ENCODE measurements at places on chromosomes 7 and 10.
A peak's percentile ranks its signal among the peaks of the same experiment; 100 is the strongest.

DNA sequence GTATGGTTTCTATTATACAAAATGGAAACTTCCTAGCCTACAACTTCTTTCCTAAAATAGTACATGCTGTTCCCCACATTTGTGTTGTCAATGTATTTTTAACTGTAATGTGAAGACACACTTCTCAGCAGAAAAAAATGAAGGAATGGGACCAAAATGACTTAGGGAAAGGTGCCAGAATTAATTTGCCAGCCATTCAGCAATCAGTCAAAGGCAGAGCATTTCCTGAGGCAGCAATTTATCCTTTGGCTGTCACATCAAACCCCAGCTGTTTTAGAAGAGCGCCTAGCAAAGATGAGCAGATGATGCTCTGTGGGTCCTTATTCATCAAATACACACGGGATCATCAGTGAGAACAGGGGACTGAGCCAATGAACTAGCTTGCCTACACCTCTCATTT lies 592.5 kb downstream of the KCNMA1 start:
- no peak for DNase-seq

GRCh38 chr10:557792-558328 lies 131.6 kb downstream of the DIP2C start:
- no peak for DNase-seq

GRCh38 chr10:59102394-59102793 lies 74.0 kb upstream of the PHYHIPL start:
- no peak for DNase-seq

- DNase-seq = no peak
These were observed 1.5 kb downstream of the PCDH15 start for GRCh38 chr10:54799506-54799905.

DNA sequence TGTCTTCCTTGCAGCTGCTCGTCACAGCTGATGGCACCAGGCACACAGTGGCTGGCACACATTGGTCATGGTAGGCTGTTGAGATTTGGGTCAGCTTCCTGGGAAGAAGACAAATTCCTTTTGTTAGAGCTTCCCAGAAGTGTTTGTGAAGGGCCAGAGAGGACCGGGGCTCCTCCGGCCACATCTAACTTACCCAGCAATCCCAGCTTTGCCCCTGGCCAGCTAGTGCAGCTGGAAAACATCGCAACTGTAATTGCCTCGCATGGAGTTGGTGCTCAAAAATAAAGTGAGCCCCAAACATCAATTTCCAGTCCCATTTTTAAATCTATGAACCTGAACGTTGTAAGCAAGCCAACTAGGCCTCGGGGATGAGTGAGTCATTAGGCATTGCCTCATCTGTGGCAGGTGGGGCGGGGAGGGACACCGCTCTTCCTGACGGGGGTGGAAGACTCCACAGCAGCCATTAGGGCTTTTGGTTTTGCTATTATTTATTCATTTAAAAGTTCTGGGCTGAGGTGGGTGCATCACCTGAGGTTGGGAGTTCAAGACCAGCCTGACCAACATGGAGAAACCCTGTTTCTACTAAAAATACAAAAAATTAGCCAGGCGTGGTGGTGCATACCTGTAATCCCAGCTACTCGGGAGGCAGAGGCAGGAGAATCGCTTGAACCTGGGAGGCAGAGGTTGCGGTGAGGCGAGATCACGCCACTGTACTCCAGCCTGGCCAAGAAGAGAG lies 12.4 kb downstream of the CPA5 start:
- peak; percentile 17 for DNase-seq

GRCh38 chr7:80225361-80225760 lies 90.7 kb downstream of the GNAI1 start:
- DNase-seq = no peak

GRCh38 chr7:108809356-108809755 lies 239.7 kb downstream of the DNAJB9 start:
- no peak for DNase-seq

DNA sequence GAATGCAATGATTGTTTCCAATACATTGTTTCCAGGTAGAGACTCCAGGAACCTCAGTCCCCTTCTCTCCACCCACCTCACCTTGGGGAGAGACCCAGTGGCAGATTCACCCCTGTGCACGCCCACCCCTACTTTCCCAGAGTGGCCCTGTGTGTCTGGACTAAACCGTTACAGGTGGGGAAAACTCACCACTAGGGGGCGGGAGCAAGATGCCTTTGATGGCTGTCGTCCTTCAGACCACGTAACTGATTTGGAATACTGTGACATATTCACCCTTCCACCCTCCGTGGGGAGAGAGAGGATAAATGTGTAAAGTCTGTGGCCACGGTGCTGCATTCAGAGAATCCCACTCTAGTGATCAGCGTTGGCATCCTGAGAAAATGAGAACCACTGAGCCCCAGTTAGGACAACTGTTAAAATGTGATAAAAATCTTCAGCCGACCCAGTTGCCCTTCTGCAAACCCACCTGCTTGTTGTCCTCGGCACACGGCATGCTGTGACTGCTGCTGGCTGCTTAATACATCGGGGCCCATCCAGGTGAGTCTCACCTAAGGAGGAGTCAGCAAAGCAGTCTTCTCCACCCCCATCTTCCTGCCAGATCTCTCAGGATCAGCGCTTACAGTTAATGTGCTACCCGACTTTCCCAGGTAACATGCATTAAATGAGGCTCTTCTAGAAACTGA lies 41.5 kb upstream of the NMT2 start:
- DNase-seq = peak; percentile 37

Measured in MV-4-11 (cell line).